ENCODE measurements at places on chromosomes 1 and 21.

- DNase-seq = no peak
Measured at GRCh38 chr1:228333739-228334115, 72.9 kb downstream of the TRIM11 start.

DNA sequence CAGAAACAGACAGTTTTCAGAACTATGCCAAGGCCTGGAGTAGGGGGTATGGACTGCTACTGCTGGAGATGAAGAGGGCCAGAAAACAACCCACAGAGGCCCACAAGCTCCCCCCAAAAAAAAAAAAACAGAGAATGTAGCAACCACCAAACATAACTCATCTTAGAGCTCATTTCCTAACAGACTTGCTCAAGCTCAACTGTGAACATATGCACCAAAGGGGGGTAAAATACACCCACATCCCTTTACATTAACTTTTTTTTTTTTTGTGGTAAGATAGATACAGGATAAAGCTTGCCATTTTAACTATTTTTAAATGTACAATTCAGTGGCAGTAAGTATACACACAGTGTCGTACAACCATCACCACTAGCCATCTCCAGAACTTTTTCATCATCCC is 36.0 kb downstream of the SEC16B start:
- DNase-seq = no peak

GRCh38 chr1:12338823-12339222 is 109.0 kb downstream of the VPS13D start:
- DNase-seq = no peak

- no peak for DNase-seq
Measured at GRCh38 chr1:206060844-206061243, 7.9 kb downstream of the RHEX start.

DNA sequence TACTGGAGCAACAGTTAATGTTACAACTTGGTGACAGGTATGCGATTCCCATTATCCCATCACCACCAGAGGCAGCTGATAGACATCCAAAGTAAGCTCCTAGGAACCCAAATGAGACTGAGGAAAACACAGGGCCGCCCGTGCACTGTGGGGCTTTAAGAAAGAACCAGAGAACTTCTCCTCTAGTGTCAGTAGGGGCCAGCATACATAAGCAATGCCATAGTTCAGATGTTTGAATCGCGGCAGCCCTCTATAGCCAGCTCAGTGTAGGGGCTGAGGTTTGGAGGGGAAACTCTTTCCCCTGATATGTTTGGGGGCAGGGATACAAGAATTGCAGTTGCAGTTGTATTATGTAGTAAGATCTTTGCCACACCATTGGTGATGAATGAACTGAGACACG is 593.3 kb upstream of the NCAM2 start:
- no peak for DNase-seq

- DNase-seq = no peak
Measured at GRCh38 chr1:207282496-207283380, 38.7 kb upstream of the CD55 start.
